ENCODE measurements at places on chromosomes 4 and X.

DNA sequence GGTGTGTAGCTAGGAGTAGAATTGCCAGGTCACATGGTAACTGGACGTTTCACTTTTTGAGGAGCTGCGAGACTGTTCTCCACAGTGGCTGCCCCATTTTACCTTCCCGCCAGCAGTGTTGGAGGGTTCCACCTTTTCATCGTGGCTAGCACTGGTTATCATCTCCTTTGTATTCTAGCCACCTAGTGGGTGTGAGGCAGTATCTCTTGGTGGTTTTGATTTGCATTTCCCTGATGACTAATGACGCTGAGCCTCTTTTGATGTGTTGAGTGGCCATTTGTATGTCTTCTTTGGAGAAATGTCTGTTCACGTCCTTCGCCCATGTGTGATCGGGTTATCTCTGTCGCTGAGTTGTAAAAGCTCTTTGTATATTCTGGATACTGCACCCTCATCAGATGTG is 10.6 kb downstream of the ABCD1 start:
- DNase-seq, result no peak

- no peak for DNase-seq
These were observed 27.4 kb downstream of the PHKA2 start for GRCh38 chrX:18956303-18957032.

DNA sequence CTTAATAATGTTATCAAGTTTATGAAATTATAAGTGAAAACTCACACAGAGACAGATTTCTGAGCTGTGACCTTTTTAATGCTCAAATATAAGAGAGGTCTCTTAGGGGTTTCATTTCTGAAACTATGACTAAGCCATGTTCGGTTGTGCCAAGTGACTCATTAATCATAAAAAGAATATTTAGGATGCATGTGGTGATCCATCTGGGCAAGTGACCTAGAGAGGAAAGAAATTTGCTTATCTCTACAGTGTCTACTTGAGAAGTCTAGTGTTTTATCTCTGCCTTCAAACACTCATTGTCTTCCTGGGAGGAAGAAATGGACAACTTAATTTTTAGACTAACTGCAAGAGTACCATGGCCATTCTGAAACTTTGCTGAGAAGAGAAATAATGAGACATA is 545.3 kb upstream of the GRID2 start:
- no peak for DNase-seq

- DNase-seq, result no peak
These were observed 163.8 kb upstream of the PGRMC2 start for GRCh38 chr4:128451270-128451905.

GRCh38 chr4:89829470-89830138 is 7.4 kb downstream of the SNCA start:
- DNase-seq, result no peak

DNA sequence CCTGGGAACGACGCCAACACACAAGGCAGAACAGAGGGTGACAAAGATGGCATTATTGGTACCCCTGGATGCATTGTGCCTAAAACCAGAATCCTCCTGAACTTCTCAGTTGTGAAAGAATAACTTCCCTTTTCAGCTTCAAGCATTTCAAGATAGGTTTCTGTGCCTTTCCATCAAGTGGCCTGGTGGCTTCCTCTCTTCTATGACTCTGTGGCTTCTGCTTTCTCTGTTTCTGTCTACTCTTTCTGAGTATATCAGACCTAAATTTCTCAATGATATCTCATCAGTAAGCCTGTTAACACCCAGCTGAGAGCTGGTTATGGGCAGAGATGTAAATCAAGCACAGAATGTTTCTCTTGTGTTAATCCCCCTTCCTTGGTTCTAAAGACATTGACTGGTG is 21.4 kb upstream of the FAM9B start:
- DNase-seq, result no peak

DNA sequence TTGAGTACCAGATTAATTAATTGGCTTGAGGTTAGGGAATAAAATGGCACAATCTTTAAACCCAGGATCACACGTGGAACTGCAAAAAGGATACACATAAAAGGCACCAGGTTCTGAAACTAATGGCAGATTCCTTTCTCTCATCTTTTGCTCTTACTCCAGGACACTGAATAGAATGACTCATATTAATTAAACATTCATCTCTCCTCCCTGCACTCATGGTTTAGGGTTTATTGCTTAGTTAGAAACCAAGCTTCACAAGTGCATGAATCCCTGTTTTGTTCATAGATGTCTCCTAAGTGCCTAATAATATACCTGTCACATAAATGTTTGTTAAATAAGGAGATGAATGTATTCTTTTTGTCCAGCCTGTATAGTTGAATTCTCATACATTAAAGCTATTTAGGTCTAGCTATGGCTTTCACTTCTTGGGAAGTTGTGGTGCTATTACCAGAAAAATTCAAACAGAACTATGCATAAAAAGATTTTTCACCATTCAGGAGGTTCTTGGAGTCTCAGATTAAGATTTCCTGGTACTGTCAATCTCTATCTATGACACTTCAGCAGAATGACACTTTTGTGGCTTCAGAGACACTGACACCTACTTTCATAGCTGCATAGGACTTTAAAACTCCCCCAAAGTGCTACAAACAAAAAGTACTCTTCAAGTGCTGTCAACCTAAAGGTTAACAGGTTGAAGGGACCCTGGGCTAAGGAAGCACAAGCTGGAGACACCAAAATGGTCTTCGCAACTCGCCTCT is 7.4 kb downstream of the CORIN start:
- no peak for DNase-seq

GRCh38 chr4:149845743-149846142 is 30.1 kb upstream of the IQCM start:
- DNase-seq, result no peak

- DNase-seq, result no peak
These were observed 59.4 kb downstream of the LCORL start for GRCh38 chr4:17962171-17962570.

DNA sequence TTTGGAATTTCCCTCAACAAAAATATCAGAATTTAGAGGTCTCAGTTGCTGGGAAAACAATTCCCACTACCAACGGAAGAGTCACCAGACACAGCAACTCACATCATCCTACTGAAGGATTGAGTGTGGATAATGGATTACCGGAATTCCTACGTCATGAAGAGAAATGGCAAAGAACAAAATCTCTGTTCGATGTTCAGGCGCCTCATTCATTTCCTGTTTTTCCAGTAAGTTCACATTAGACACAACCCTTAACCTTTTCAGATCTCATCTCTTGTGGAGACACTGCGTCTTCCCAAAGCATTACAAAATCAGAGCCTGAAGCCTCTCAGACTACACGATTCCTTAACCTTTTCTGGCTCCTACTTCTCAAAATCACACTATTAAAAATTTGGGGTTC is 58.5 kb upstream of the CPEB2 start:
- no peak for DNase-seq

DNA sequence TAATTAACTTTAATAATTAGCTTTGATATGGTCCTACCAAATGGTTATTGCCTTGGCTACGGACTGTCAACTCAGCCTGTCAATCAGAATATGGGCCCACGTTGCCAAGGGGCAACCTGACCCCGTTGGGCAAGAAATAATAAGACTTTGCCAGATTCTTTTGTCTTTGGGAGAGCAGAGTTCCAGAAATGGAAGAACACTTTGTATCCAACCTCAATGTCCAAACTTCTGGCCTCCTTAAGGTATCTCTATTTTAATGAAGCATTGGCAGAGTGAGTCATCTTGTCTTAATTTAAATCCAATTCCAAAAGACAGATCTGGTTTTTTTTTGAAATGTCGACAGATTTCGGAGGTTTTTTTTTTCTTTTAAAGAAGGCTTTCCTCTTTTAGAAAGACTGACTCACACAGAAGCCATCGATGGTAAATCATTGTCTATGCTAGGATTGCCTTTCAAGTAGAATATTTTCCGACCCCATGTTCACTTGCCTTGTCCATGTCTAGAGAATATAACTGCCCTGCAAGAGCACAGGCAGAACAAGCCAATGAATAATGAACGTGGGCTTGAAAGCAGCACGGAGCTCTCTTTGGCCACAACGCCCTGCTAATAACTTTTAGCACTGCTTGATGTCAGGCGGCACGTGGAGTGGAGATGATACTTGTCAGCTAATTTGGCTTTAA is 190.3 kb upstream of the GATB start:
- no peak for DNase-seq

GRCh38 chrX:48107717-48108116 is 22.7 kb upstream of the SPACA5B start:
- no peak for DNase-seq

GRCh38 chrX:153877571-153878261 is 8.3 kb downstream of the L1CAM start:
- no peak for DNase-seq

DNA sequence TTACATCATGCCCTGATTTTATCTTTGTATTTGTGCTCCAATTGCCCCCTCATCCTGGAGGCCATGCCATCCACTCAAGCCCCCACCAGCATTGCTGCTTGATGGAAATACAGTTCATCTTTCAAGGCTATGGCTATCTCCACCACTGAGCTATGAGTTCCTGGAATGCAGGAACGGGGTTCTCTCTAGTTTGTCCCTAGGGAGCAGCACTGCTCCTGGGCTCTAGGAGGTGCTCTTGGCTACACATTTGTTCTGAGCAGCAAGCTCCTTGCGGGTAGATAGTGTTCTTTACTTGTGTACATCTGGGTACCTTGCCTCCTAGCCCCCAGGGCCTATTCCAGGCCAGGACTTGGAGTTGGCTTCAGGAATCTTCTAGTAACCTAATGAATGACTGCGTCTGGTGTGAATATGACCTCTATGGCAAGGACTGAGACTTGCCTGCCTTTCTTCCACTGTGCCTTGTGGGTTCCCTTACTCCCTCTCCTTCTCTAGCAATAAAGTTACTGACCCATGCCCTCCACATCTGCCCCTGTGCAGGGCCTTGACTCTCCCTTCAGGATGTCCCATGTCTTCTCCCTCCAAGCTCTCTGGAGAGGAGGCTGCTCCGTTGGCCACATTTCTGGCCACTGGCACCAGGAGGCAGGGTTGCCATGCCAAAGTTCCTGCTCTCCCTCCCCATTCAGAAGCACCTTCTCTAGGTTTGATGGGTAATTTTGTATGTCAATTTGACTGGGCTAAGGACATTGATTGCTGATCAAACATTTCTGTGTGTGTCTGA is 7.6 kb downstream of the CITED1 start:
- DNase-seq, result no peak

GRCh38 chr4:7518871-7519637 is 84.3 kb upstream of the PSAPL1 start:
- no peak for DNase-seq

DNA sequence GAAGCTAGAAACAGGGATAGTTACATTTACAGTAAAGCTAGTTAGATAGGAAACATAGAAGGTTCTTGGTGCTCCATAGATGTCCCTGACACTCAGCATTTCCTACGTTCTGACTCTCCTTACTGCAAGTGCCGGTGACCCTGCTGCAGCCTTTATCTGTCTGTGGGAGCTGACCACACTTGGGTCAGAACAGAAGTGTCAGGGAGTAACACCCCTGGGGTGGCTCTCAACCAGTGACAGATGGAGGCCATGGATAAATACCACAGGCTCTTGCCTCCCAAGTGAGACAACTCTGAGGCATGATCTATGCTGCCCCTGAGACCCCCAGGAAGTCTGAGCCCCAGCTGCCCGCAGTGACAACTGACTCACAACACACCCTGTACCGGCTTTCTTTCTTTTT is 69.8 kb downstream of the ANXA3 start:
- DNase-seq, result no peak

DNA sequence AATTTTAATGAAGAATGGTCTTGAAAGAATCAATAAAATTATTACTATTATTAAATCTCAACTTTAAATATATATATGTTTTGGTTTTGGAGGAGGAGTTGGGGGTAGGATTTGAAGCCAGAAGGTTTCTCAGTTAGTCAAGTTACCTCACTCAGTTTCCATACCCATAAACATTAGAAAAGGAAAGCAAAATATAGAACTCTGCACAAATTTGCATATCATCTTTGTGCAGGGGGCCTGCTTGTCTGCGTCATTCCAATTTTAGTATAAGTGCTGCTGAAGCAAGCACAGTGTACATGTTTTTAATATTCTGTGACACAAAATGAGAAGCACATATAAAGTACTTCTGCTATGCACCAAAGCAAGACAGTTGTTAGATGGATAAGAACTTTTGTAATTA is 47.5 kb upstream of the SCRG1 start:
- DNase-seq, result no peak

GRCh38 chr4:95371476-95372224 is 177.1 kb downstream of the UNC5C start:
- DNase-seq, result no peak

DNA sequence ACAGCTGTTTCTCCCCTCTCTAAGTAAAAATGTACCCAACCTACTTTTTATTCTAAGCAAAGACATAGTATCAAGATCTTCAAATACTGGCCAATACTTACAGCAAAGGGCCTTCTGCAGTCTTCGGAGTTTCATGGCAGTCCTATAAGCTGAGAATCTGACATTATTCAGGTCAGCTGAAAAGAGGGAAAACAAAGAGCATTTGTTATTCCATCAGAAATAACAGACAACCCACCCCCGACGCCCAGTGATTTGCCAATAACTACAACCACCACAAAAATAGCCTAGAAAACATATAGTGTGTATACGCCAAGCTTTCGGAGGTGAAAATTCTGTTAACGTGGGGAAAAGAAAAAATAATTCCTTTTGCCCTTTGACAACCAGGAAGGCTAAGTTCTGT is 151.1 kb upstream of the FTHL17 start:
- DNase-seq, result no peak

DNA sequence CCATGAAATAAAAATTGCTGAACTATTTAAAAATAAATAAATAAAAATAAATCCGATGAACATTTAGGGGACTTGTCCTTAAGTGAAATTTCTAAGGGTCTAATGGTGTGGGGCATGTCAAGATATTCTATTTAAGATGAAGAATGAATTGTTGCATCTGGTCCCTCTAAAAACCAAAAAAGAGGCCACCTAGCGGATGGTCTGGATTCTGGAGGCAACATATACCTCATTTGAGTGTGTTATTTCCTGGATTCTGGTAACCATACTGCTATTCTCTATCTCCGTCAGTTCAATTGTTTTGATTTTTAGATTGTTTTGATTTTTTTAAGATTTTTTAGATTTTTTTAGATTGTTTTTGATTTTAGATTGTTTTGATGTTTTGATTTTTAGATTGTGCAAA is 28.3 kb downstream of the AGTR2 start:
- DNase-seq, result no peak
